ENCODE measurements at places on chromosomes 1 and 21. TPM values are rescaled to one million over a fixed set of nuclear protein-coding genes. Genes with fewer than 3 reads are reported as not detected.

The PPM1J gene
- 0.66 TPM for total RNA-seq

The POU2F1 gene
- total RNA-seq: 9.2 TPM

The ZSWIM5 gene
- total RNA-seq: 0.22 TPM

The PPCS gene
- total RNA-seq: 50.7 TPM

The CRYZ gene
- 43.8 TPM for total RNA-seq

The PYHIN1 gene
- not detected for total RNA-seq

The SLC41A1 gene
- total RNA-seq: 21.2 TPM

The OR2L5 gene
- total RNA-seq: not detected

The CFHR2 gene
- total RNA-seq: not detected

The NR5A2 gene
- not detected for total RNA-seq

All from placental pericyte (primary cell).